Ureter (tissue), 1 donor: ENCODE measurements at places on chromosomes 13 and 19. TPM values are rescaled to one million over a fixed set of nuclear protein-coding genes. Genes with fewer than 3 reads are reported as not detected.
A peak's percentile ranks its signal among the peaks of the same experiment; 100 is the strongest.

Gene ZNF665
- total RNA-seq, result 11.7 TPM

Gene UNC13A
- 1.4 TPM for total RNA-seq

Gene NAPSA
- 1.1 TPM for total RNA-seq

Gene MYH14
- total RNA-seq, result 134 TPM

Gene LRG1
- 19.4 TPM for total RNA-seq

Gene CBLC
- 49.5 TPM for total RNA-seq

Gene KLK8
- not detected for total RNA-seq

Gene ZNF728
- 2.9 TPM for total RNA-seq

GRCh38 chr19:7953060-7953459, 9.6 kb upstream of the TIMM44 start:
- peak; percentile 67 for DNase-seq

GRCh38 chr19:2150794-2151338, 500 bp downstream of the AP3D1 start:
- DNase-seq, result no peak

DNA sequence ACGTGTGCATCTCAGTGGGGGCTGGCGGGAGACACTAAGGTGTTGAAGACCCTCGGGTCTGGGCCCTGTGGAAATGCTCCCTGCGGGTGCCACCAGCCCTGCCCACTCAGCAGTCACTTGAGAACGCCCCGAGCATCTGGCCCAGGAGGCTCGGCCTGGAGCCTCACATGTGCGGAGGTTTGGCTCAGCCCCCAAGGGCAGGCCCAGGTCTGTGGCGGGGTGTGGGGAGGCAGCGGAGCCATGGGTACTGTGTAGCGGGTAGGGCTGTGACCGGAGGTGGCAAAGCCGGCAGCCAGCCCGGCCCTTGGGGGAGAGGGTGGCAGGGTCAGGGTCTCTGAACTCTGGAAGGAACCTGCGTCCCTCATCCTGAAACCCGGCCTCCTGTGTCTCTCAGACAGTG, 37.6 kb downstream of the MCF2L start:
- DNase-seq, result no peak

- no peak for DNase-seq
These were observed 141.0 kb downstream of the RFC3 start for GRCh38 chr13:33958964-33959363.

- no peak for DNase-seq
These were observed 30.6 kb upstream of the ATP1A3 start for GRCh38 chr19:42024622-42025111.

GRCh38 chr19:49387936-49388372, at the start of gene KASH5:
KASH5 (plus strand) TSS chr19:49388249; CDS start chr19:49390884, 2,635 bp downstream.
- peak; percentile 76 for DNase-seq

GRCh38 chr13:40780822-40781401, 8.5 kb upstream of the SLC25A15 start:
- DNase-seq, result no peak

DNA sequence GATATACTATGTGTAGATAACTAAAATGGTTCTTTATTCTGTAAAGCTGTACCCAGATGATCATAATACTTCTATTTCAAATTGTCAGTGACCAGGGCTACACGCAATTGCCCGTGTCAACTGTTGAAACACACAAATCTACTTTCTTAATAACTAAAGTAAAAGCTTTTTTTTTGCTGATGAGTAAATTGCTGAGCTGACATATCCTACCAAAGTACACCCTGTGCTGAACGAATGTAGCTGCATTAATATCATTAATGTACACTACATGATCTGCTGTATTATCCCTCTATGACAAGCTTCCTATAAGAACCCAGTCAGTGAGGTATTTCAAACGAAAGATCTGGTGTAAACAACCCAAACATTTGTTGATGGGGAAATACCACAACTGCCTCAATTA, 827.2 kb upstream of the ATXN8OS start:
- no peak for DNase-seq

DNA sequence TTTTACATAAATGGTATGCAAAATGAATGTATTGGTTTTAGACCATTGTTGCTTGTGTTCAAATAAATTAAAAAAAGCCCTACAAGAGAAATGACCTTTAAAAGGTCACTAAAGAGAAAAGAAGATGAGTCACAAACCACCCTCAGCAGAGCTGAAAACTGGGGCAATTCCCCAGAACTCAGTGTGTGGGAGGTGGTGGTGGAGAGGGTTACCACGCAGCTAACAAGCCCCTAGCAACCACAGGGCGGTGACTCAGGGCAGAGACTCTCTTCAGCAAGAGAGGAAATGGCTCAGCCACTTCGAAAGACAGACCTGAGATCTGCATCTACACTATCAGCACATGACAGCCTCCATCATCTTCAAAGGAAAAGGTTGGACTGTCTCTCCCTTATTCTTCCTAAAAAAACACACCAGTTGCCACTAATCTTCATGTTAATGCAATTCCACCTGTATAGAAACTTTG, 29.4 kb upstream of the NDFIP2 start:
- no peak for DNase-seq

- no peak for DNase-seq
These were observed 1628.3 kb downstream of the PCDH9 start for GRCh38 chr13:65601855-65602254.

DNA sequence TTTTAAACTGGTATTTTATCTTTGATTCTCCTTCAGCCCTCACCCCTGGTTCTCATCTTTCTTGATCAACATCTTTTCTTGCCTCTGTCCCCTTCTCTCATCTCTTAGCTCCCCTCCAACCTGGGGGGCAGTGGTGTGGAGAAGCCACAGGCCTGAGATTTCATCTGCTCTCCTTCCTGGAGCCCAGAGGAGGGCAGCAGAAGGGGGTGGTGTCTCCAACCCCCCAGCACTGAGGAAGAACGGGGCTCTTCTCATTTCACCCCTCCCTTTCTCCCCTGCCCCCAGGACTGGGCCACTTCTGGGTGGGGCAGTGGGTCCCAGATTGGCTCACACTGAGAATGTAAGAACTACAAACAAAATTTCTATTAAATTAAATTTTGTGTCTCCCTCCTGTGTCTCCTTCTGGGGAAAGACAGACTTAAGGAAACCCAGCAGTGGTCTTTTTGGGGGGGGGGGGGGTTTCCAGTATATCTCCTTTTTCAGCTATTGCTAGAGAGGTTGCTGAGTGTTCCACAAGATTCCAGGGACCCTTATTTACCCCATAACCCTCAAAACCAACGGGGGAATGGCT, 1.5 kb upstream of the RAD23A start:
- no peak for DNase-seq

- DNase-seq, result no peak
These were observed 38.8 kb downstream of the ZNF506 start for GRCh38 chr19:19782783-19783182.

DNA sequence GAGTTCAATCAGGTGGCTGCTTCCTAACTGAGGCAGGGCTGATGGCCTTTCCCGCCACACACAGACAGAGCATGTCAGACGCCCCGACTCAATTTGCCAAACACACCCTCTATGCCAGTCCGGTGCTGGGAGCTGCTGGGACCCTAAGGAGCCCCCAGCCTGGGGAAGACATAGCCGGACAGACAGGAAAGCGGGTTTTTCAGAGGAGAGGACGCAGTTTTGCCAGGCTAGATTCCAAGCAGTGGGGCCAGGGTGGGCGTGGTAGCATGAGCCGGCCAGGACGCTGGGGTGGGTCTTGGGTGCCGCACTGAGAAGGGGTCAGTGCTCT, 19.8 kb downstream of the MAST3 start:
- DNase-seq, result no peak
